ENCODE measurements at places on chromosomes 5 and 9. TPM values are rescaled to one million over a fixed set of nuclear protein-coding genes. Genes with fewer than 3 reads are reported as not detected.

- peak; percentile 4 for DNase-seq
Observed at GRCh38 chr5:83125560-83125959, 48.2 kb downstream of the XRCC4 start.

- no peak for DNase-seq
Observed at GRCh38 chr5:142087920-142088679, 20.5 kb upstream of the NDFIP1 start.

FRRS1L gene
- not detected for total RNA-seq

DNA sequence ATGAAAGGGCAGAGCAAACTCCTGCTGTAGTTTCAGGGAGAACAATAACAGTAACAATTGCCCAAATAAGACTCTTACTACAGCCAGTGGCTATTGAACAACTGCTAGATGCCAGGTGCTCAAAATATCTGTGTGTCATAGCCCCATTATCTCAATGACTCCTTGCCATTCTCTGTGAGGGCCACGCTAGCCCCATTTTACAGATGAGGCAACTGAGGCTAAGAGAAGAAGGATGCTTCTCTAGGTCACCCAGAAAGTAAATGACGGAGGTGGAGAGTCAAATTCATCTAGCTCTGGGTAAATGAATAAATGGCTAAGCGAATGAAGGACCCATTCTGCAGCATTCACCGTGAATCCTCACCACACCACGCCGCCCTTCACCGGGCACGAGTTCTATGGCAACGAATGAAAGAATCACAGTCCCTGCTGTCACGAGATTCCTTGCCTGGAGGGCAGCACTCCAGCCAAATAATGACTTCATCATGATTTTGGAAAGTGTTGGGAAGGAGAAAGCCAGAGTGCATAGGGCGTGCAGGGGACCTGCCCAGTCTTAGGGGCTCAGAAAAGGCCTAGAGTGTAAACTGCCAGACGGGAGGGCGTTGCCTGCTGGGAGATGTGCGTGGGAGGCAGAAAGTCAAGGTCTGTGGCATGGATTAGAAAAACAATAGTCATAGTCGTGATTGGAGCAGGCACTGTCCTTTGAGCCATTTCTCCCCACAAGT is 147.2 kb downstream of the C9orf50 start:
- no peak for DNase-seq

DNA sequence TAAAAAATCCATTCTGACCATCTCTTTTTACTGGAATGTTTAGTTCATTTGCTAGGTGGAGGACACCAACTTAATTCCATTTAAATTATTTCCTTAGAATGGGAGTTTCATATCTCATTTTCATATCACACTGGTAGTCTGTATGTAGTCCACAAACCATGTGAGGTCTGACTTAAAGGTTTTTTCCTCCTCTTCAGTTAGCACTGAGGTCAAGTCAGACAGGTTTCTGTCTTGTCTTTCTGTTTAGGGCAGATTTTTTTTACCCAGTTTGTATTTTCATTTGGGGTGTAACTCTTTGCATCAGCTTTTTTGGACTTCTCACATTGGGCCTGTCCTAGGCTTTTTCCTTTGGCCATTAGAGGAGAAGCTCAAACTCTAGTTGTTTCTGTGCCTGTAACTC is 75.3 kb downstream of the RANBP17 start:
- DNase-seq, result no peak

GRCh38 chr5:111389390-111390082 is 122.8 kb downstream of the STARD4 start:
- DNase-seq, result no peak

All from HT-29 (cell line).